ENCODE measurements at places on chromosomes 7 and 10. TPM values are rescaled to one million over a fixed set of nuclear protein-coding genes. Genes with fewer than 3 reads are reported as not detected.

- peak; percentile 53 for DNase-seq
These were observed 36.0 kb downstream of the R3HCC1L start for GRCh38 chr10:98170249-98171117.

DNA sequence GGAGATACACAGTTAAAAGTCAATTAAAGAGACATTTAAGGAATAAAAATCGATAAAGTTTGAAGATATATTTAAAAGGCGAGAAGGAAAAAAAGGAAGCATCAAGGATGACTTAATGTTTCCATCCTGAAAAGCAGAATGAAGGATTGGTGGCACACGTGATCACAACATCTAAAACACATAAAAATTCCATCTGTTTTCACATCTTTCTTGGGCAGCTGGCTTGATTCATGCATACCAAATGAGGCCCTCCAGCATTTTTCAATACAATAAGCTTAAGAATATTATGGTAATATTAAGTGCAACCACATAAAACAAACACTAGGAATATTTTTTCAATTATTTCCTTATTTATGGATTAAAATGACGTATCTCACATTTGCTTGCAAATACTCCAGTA lies 112.6 kb downstream of the TPK1 start:
- no peak for DNase-seq

Gene GNG11
- total RNA-seq = 7.0 TPM

Gene CASP2
- total RNA-seq = 47.4 TPM

Gene LHFPL3
- total RNA-seq = not detected

GRCh38 chr10:91048380-91048779 lies 127.5 kb upstream of the ANKRD1 start:
- no peak for DNase-seq

- DNase-seq = no peak
These were observed 178.2 kb upstream of the NRG3 start for GRCh38 chr10:81696609-81697388.

Gene TUBB8
- 0.08 TPM for total RNA-seq

DNA sequence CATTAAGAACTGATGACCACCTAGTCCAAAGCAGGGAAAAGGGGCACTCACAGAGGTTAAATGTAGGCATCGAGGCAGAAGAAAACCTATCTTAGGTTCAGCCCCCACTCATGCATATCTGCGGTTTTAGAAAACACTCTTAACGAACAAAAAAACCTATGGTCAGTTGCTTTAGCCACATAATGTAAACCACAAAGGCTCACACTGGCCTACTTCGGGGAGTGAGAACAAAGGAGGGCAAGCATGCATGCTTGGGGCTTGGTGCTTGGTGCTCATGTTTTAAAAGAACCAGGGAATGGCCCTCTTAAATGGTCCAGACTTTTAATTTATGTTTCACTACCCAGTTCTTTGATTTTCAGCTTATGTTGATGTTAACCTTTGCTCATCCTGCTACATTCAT lies 14.2 kb downstream of the INSYN2A start:
- DNase-seq = no peak

Gene SPAG6
- total RNA-seq = not detected

- DNase-seq = no peak
These were observed 6.4 kb downstream of the HOXA13 start for GRCh38 chr7:27193335-27194001.

Gene NEURL1
- total RNA-seq = 0.10 TPM

GRCh38 chr7:100106633-100107032 lies 5.2 kb downstream of the AP4M1 start:
- no peak for DNase-seq

DNA sequence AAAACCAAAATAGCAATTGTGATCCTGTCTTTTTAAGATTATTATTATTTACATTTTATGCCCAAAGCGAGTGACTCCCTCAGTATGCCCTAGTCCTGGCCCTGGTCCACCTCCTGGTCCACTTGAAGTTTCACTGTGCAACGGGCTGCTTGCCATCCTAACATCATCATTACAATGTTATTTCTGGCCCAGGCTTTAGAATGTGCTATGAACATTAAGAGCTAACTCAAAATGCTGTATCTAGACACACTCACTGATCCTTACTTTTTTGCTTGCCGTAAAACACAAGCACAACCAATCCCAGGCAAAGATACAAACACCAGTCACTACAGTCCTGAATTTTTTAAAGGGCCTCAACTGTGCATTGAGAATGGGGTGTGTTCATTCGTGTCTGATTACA lies 38.4 kb downstream of the RHOBTB1 start:
- DNase-seq = no peak

DNA sequence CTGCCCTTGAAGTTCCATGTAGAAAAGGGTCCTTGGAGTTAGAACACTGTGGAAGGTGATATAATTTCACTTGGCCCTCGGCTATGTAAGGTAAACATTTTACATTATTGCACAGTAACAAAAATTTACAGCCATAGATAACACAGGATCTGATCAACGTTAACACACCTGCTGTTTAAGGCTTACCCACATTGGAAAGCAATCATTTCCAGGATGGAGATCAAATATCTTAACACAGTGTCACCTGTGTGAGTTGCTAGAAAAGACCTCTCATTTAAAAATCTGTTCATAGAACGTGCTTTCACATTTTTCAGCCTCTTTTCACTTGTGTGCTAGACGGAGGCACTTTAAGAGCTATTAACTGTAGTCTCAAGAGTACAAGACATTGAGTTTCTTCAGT lies 1.9 kb downstream of the TMEM229A start:
- no peak for DNase-seq

GRCh38 chr10:118635674-118636402 lies 40.4 kb upstream of the PRLHR start:
- no peak for DNase-seq

Gene LRRC18
- not detected for total RNA-seq
